ENCODE measurements at places on chromosomes 2 and 18. TPM values are rescaled to one million over a fixed set of nuclear protein-coding genes. Genes with fewer than 3 reads are reported as not detected.

Gene SNTG2
- 18.6 TPM for total RNA-seq

Gene SERPINB3
- not detected for total RNA-seq

Gene GAD1
- total RNA-seq: 5.5 TPM

Gene ALS2
- 34.5 TPM for total RNA-seq

Gene ALPG
- not detected for total RNA-seq

Gene ABCB11
- not detected for total RNA-seq

Gene PFN4
- total RNA-seq: 1.9 TPM

Gene DSC2
- total RNA-seq: 2.7 TPM

GRCh38 chr2:61009355-61009754 is 8.2 kb upstream of the PEX13 start:
- H3K4me3 ChIP-seq: no peak overlapping the region
- H3K27ac ChIP-seq: no peak overlapping the region

DNA sequence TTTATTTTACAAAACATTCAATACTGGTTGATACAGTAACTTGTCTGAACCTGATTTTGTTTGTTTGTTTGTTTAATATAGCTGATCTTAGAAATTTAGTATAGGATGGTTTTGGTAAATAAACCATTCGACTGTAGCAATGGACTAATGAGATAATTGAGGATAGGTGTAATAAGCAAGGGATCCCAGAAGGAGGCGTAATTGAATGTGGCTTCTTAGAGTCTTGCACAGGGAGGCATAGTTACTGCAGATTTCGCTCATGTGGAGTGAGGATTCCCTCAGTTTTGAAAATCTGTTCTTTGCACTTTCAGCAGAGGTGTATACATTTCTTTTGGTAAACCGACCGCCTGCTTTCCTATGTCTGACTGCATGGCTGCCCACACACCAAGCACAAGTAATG is 709.6 kb downstream of the SOCS6 start:
- no peak overlapping the region for H3K4me3 ChIP-seq
- no peaks in the 10 kb centered on the region for H3K27me3 ChIP-seq
- H3K4me1 ChIP-seq: no peaks in the 10 kb centered on the region
- no peaks in the 10 kb centered on the region for H3K36me3 ChIP-seq
- no peak for DNase-seq
- H3K27ac ChIP-seq: no peak overlapping the region

- no peaks in the 10 kb centered on the region for H3K27me3 ChIP-seq
- H3K4me3 ChIP-seq: peak overlapping the region; percentile 92
- no peak for DNase-seq
- H3K4me1 ChIP-seq: no peaks in the 10 kb centered on the region
- no peak overlapping the region for H3K27ac ChIP-seq
Observed at GRCh38 chr2:178111743-178112142, 494 bp upstream of the RBM45 start.

DNA sequence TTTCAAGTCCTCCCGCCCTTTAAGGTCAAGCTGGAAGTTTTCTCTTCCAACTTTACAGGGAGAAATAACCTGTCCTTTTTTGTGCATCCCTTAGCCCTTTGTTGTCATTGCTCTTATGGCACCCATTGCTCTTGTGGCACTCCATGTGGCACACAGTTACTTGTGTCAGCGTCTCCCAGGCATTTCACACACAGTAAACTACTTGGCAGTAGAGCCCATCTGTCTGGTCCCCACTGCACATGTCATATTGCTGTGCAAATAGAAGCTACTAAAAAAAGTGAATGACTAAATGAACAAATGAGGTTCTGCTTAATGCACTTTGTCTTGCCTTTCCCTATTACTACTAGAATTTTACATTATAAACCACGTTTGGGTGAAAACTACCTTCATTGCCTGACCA is 149.3 kb downstream of the EML6 start:
- no peak overlapping the region for H3K4me3 ChIP-seq
- H3K27me3 ChIP-seq: no peaks in the 10 kb centered on the region
- no peak for DNase-seq
- H3K4me1 ChIP-seq: no peaks in the 10 kb centered on the region
- H3K36me3 ChIP-seq: no peaks in the 10 kb centered on the region

GRCh38 chr18:13272416-13272815 is 53.9 kb downstream of the LDLRAD4 start:
- peaks cover 51% of the 10 kb centered on the region for H3K4me1 ChIP-seq
- H3K36me3 ChIP-seq: no peaks in the 10 kb centered on the region
- no peak overlapping the region for H3K4me3 ChIP-seq
- no peaks in the 10 kb centered on the region for H3K27me3 ChIP-seq
- DNase-seq: no peak

GRCh38 chr2:170092436-170093060 is 85.4 kb upstream of the MYO3B start:
- no peaks in the 10 kb centered on the region for H3K27me3 ChIP-seq
- no peak overlapping the region for H3K4me3 ChIP-seq
- DNase-seq: no peak
- no peaks in the 10 kb centered on the region for H3K4me1 ChIP-seq

- H3K36me3 ChIP-seq: no peaks in the 10 kb centered on the region
- no peaks in the 10 kb centered on the region for H3K27me3 ChIP-seq
- H3K4me1 ChIP-seq: peaks cover 25% of the 10 kb centered on the region
- DNase-seq: no peak
- no peak overlapping the region for H3K27ac ChIP-seq
- H3K4me3 ChIP-seq: no peak overlapping the region
Observed at GRCh38 chr2:98778151-98778550, 47.2 kb upstream of the MGAT4A start.

DNA sequence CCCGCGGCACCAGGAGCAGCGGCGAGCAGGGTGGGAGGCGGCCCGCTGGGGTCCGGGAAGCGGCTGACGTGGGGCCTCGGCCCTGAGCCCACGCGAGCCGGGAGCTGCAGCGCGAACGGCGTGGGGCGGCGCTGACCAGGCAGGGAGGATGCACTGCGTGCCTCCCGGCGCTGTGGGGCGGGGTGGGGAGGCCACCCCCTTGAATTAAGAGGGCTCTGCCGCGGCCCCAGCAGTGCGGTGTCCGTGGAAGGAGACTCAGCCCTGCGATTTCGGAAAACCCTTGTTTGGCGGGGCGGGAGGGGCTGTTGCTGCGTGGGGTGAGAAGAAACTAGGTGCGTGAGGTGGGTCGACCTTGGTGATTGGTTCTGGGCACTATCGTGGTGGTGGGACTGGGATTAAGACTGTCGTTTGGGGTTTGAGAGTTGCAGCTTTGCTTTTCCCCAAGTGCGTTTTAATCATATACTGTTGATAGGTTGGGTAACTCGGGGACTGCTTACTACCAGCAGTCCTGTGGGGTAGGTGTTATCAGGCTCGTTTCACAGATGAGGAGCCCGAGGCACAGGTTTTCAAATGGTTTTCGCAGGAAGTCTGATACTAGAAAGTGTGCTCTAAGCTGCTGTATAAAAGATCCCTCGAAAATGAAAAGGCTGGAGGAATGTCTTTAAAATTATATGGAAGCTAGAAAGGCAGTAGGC is 722 bp downstream of the ACSL3 start:
- H3K4me3 ChIP-seq: peak overlapping the region; percentile 93
- H3K4me1 ChIP-seq: peaks cover 26% of the 10 kb centered on the region
- no peaks in the 10 kb centered on the region for H3K36me3 ChIP-seq
- H3K27ac ChIP-seq: peak overlapping the region; percentile 95
- H3K27me3 ChIP-seq: no peaks in the 10 kb centered on the region

GRCh38 chr2:116696223-116696622 is 1118.3 kb upstream of the DDX18 start:
- no peaks in the 10 kb centered on the region for H3K36me3 ChIP-seq
- H3K4me3 ChIP-seq: no peak overlapping the region
- H3K27ac ChIP-seq: no peak overlapping the region
- no peaks in the 10 kb centered on the region for H3K4me1 ChIP-seq
- H3K27me3 ChIP-seq: no peaks in the 10 kb centered on the region
- DNase-seq: no peak

GRCh38 chr2:190280565-190281350 is 38.9 kb downstream of the HIBCH start:
- DNase-seq: no peak
- H3K27ac ChIP-seq: peak overlapping the region; percentile 84
- H3K36me3 ChIP-seq: peaks cover under 1% of the 10 kb centered on the region
- H3K4me3 ChIP-seq: no peak overlapping the region
- peaks cover 45% of the 10 kb centered on the region for H3K4me1 ChIP-seq

DNA sequence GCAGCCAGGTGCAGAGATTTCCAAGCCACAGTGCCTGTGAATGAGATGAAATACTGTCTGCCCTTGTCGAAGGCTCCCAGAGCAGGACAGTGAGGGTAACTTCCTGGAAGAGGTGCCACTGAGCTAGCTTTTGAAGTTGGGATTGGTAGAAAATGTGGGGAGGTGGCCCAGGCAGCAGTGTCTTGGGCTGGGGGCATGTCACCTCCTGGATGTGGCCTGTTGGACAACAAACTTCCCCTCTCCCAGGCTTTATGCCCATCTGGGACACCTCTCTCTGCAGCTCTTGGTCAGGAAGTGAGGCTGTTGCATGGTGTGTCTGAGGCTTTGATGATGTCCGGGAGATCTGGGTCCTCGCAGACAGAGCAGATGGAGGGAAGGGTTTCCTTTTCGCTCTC is 151.4 kb downstream of the DYSF start:
- no peaks in the 10 kb centered on the region for H3K36me3 ChIP-seq
- DNase-seq: no peak
- H3K4me1 ChIP-seq: no peaks in the 10 kb centered on the region
- H3K27me3 ChIP-seq: no peaks in the 10 kb centered on the region

DNA sequence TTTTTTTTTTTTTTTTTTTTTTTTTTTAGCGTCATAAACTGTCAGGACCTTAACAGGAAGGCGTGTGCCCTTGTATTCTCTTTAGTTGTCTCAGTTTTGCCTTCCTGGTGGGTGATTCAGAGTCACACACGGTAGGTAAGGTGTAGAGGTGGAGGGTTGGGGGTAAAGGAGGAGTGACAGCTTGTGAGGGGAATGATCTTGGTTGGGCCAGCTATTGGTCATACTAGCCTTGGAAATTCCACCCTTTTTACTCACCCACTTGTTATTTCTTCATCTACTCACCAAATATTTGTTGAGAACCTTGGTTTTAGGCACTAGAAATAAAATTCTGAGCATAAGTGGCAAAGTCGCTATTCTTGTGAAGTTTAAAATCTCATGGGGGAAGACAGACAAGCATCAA is 22.2 kb downstream of the SMIM21 start:
- no peaks in the 10 kb centered on the region for H3K27me3 ChIP-seq
- no peak for DNase-seq
- H3K4me3 ChIP-seq: no peak overlapping the region

- no peak for DNase-seq
- no peak overlapping the region for H3K27ac ChIP-seq
- H3K4me1 ChIP-seq: peaks cover 24% of the 10 kb centered on the region
- H3K36me3 ChIP-seq: no peaks in the 10 kb centered on the region
Observed at GRCh38 chr18:3869848-3870247, 419.9 kb downstream of the TGIF1 start.

GRCh38 chr2:135318808-135319207 is 212.2 kb downstream of the ZRANB3 start:
- no peak overlapping the region for H3K4me3 ChIP-seq
- no peaks in the 10 kb centered on the region for H3K4me1 ChIP-seq
- H3K27ac ChIP-seq: no peak overlapping the region
- DNase-seq: no peak
- H3K36me3 ChIP-seq: no peaks in the 10 kb centered on the region

GRCh38 chr2:238336151-238336550 is 15.8 kb downstream of the TRAF3IP1 start:
- H3K36me3 ChIP-seq: peaks cover 15% of the 10 kb centered on the region
- no peaks in the 10 kb centered on the region for H3K27me3 ChIP-seq
- no peak overlapping the region for H3K4me3 ChIP-seq
- no peak for DNase-seq
- no peaks in the 10 kb centered on the region for H3K4me1 ChIP-seq

GRCh38 chr2:74975016-74975415 is 16.6 kb downstream of the POLE4 start:
- H3K4me1 ChIP-seq: no peaks in the 10 kb centered on the region
- H3K36me3 ChIP-seq: no peaks in the 10 kb centered on the region
- no peak overlapping the region for H3K4me3 ChIP-seq

DNA sequence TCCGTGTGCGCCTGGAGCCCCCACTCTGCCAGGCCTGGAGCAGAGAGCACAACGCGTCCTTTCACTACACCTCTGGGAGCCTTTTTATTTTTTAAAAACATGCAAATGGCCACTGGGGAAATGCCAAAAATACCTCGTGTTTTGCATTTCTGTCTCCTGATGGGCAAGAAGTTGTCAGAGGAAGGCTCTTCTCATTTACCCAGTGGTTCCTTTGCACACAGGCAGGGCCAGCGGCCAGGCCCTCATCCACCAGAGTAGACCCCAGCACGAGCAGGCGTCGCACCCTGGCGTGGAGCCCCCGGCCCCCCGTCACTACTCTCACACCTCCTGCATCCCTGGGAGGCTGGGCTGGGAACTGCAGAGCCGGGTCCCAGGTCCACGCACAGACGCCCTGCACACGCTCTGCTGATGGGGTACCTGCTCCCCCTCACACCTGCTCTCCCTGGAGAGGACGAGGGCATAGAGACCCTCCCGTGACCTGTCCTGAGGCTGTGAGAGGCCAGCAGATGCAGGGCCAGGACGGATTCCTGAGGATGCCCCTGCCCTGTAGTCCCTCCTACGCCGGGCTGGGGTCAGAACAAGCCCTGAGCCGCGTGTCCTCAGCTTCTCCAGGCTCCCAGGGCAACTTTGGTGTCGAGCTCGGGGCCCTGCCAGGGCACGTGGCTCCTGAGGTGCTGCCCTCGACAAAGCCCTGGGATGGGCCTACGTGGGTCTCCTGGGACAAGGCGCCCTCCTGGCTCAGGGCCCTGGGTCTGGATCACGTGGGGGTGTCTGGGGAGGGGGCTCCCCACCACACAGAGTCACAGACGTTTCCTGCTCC is 65.0 kb downstream of the NFATC1 start:
- peaks cover 10% of the 10 kb centered on the region for H3K36me3 ChIP-seq
- no peaks in the 10 kb centered on the region for H3K27me3 ChIP-seq
- DNase-seq: no peak
- H3K27ac ChIP-seq: no peak overlapping the region

DNA sequence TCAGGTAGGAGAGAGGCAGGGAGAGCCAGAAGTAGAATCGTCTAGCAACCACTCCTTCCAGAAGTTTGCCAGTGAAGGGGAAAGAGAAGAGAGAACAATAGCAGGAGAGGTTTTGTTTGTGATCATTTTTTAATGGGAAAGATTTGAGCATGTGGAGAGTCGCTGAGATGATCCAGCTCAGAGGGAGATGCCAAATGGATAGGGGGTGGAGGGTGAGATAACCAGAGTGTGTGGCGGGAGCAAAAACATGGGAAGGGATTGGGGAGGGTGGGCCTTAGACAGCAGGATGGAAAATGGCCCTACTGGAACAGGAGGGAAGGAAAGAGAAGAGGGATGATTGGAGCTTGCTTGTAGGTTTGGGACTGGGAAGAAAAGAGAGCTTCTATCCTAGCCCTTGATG is 269.8 kb downstream of the GLI2 start:
- no peak for DNase-seq
- H3K27ac ChIP-seq: no peak overlapping the region
- no peaks in the 10 kb centered on the region for H3K36me3 ChIP-seq
- H3K27me3 ChIP-seq: no peaks in the 10 kb centered on the region

- H3K27ac ChIP-seq: no peak overlapping the region
- DNase-seq: no peak
- peaks cover 3% of the 10 kb centered on the region for H3K4me1 ChIP-seq
Observed at GRCh38 chr2:169961911-169962310, 134.7 kb downstream of the UBR3 start.

All from thoracic aorta (tissue), 2 donors.